Stimulated activated CD8-positive, alpha-beta memory T cell treated with anti-CD3 and anti-CD28 coated beads, Interleukin-7, amount 100 ng/mL, for 1 hour (primary cell): ENCODE measurements at places on chromosomes 3 and 15.

- peak; percentile 13 for DNase-seq
Measured at GRCh38 chr15:38354315-38354929, 99.5 kb upstream of the FAM98B start.

DNA sequence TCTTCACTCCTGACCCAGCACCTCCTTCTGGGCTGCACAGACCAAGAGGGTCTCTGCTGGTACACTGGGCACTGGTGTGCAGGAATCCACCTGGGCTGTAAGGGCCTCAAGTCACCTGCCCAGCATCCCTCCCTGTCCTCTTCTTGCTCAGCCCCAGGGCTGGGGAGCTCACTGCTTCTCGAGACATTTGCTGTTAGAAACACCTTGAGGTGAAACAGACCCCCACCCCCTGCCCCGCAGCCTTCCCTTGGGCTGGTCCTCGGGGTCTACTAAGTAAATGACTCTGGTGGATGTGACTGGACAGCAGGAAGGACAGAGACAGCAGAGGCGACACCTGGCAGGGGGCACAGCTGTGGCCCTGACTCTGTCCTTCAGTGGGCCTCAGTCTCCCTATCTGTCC is 29.1 kb downstream of the LOXL1 start:
- no peak for DNase-seq

GRCh38 chr3:155648013-155648591 is 96.8 kb downstream of the PLCH1 start:
- DNase-seq = no peak

GRCh38 chr3:122800706-122801237 is 5.9 kb downstream of the SLC49A4 start:
- DNase-seq = no peak

DNA sequence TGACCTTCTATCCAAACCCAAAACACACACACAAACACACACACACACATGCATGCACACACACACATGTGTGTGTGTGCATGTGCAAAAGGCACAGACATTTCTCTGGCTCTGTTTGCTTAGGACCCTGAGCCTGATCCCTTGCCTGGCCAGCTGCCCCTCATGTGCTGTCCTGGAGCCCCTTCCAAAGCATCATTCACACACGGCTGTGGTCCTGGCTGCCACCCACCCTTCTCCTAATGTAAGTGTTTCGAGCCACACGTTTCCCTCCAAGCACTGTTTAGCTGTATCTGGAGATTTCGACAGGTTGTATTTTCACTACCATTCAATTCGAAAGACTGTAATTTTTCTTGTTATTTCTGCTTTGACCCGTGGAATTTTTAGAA is 45.8 kb upstream of the KLF13 start:
- DNase-seq = no peak

DNA sequence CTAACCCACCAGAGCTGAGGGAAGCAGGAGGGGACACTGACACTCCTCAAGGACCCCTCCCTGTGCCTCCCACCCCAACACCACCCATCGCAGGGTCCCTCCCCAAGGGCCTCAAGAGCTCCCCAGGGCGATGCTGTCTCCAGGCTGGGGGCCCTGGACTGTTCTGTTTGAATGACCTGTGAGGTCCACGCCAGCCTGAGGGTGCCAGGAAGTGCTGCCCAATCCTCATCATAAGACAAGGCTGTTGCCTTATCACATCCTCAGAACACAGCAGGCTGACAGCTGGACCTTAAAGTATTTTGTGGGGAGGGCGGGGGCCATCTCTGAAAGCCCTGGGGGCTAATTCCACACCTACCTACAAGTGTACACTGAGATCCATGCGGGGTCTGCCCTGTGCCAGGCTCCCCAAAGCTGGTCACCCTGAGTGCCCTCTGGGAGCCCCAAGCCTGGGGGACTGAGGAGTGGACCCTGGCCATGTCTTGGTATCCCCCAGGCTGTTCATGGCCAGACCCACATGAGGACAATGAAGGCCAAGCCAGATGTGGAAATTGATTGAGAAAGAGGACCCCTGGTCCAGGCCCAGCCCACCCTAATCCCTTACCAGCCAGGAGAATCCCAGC is 23.8 kb upstream of the GOLGA6C start:
- DNase-seq = no peak

GRCh38 chr15:64580696-64581407 is 120.5 kb downstream of the ZNF609 start:
- DNase-seq = no peak

DNA sequence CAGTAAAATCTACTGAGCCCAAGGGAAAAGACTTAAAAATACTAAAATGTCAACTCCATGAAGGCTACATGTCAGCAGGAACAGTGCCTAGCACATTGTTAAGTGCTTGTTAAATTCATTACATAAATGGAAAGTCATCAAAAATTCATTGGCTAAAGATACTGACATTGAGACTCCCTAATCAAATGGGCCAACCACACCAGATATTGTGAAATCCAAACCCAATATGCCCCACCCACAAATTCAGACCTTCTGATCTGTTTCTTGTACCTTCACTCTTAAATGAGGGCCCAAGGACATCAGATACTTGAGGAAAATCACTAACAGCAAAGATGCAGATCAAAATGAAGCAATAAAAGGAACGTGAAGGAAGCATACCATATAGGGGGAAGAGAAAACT is 20.7 kb downstream of the MRPS22 start:
- no peak for DNase-seq

DNA sequence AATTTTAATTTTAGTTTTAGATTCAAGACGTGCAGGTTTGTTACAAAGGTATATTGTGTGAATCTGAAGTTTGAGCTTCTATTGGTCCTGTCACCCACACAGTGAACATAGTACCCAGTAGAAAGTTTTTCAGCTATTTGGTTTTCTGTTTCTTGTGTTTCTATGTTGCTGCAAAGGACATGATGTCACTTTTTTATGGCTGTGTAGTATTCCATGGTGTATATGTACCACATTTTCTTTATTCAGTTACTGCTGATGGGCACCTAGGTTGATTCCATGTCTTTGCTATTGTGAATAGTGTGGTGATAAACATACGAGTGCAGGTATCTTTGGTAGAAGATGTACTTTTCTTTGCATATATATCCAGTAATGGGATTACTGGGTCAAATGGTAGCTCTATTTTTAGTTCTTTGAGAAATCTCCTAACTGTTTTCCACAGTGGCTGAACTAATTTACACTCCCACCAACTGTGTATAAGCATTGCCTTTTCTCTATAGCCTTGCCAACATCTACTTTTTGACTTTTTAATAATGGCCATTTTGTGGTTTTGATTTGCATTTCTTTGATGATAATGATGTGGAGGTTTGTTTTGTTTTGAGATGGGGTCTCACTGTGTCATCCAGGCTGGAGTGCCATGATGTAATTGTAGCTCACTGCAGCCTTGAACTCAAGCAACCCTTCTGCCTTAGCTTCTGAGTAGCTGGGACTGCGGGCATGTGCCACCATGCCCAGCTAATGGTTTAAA is 43.9 kb downstream of the LIMD1 start:
- DNase-seq = no peak

- no peak for DNase-seq
Measured at GRCh38 chr3:31505371-31506048, 27.2 kb upstream of the STT3B start.

DNA sequence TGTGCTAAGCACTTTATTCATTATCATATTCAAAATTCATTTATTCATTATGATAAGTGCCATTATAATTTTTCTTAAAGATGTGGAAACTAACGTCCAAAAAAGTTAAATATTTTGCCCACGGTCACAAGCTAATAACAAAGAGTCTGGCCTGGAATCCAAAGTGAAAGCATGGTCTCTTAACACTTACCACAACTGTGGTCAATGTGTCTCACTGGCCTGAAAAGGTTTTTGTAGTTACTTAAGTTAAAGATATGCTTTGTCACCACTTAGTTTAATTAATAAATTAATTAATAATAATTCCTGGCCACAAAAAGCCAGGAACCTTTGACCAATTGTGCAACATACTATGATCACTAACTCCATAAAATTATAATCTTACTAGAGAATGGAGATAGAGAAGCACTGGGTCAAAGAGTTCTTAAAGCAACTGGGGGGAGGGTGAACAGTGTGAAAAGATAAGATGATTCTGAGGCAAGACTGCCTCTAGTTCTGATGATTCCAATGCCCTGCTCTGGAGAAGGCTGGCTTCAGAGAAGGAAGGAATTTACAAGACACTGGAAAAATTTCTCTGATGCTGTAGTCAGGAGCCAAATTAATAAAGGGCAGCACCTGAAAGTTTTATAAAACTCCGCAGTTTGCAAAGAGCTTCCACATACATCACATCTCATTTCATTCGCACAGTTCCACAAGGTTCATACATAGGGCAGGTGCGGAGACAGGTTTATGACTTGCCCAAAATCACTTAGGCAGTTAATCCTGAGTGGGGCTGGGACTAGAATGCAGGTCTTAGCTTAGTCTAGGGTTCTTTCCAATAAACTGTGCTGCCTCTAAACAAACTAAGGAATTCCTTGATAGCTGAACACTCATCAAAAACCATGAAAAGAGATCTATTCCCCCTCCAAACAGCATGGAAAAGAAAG is 32.5 kb downstream of the NPTN start:
- no peak for DNase-seq

GRCh38 chr15:41937568-41937923 is 34.8 kb downstream of the EHD4 start:
- no peak for DNase-seq

DNA sequence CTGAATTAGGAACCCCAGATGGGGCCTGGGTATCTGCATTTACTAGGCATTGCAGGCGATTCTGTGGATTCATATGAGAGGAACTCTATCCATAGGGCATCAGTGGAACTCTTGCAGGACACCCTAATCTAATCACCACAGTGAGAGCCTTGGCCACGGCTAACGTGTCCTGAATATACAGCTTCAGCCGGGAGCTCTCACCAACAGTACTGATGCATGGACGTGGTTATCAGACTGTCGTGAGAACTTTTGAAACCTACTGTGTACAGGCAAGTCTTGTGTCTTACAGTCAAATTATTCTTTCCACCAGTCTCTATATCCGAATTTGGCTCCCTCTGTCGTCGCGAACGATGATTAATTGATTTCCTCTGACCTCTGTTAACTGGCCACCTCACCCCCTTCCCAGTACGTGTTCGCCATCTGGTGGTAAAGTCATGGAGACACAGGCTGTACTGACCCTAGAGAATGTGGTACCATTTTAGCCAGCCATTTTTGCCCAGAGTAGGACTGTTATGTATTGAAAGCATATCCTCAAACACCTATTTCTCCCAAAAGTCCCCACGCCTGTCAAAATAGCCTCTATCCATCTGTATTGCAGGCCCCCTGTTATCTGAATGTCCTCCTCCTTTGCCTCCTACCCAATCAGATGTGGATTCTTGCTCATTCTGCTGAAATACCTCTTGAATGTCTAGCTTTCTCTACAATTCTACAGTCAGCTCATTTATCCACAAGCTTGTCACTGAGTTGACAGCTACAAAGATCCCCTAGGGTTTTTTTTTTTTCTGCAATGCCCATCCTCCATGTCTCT is 39.7 kb downstream of the GLDN start:
- no peak for DNase-seq

DNA sequence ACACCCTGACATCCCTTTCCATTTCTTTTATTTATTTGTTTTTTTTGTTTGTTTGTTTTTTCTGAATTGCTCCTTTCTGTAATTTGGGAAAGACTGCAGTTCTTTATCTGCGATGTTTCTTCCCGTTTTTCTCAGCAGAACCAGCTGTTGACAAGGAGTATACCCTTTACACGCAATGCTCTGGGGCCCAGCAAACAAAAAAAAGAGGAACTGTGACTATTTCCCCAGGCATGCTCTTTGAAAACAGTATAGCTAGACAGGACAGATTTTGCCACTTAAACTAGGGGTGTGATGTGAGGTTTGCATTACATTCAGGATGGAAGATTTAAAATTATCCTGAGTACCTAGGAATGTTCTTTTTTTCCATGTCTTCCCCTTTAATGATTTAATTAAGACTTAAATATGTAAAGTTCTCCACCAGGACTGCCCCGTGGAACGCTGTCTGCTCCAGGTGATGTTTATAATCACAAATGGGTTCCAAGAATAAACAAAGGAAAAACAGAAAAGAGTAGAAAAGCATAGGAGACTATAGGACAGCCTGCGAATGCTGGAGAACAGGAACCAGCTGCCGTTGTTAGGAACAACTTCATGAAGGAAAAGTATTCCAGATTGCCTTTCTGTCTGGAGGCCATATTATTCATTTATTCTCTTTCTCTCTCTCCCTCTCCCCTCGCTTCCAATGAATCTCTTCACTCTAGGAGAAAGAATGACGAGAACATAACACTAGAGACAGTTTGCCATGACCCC is 43.3 kb downstream of the TGFBR2 start:
- no peak for DNase-seq

DNA sequence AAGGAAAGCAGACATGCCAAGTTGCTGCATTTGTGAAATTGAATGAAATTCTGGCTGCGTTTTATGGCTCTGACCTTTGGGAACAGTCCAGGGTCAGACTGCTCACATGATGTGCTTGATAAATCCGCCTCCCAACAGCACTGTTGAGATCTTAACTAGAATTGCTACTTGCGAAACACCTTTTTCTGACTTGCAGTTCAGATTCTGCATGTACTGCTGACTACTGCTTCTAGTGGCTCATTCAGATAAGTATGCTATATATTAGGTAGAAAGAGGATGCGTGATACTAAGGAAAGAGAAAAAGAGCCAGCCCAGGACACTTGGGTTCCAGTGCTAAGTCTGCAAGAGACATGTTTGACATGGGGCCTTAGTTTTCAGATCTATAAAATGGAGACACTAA is 129.4 kb downstream of the LPP start:
- DNase-seq = no peak

GRCh38 chr3:52532838-52533622 is 627 bp downstream of the NT5DC2 start:
- no peak for DNase-seq

GRCh38 chr3:48614044-48614443 is 4.6 kb upstream of the UQCRC1 start:
- DNase-seq = no peak

GRCh38 chr15:78073046-78073787 is 4.3 kb downstream of the TBC1D2B start:
- no peak for DNase-seq

- DNase-seq = no peak
Measured at GRCh38 chr3:118348169-118348557, 686.5 kb downstream of the IGSF11 start.

GRCh38 chr15:66868918-66869317 is 166.9 kb downstream of the SMAD6 start:
- DNase-seq = no peak

DNA sequence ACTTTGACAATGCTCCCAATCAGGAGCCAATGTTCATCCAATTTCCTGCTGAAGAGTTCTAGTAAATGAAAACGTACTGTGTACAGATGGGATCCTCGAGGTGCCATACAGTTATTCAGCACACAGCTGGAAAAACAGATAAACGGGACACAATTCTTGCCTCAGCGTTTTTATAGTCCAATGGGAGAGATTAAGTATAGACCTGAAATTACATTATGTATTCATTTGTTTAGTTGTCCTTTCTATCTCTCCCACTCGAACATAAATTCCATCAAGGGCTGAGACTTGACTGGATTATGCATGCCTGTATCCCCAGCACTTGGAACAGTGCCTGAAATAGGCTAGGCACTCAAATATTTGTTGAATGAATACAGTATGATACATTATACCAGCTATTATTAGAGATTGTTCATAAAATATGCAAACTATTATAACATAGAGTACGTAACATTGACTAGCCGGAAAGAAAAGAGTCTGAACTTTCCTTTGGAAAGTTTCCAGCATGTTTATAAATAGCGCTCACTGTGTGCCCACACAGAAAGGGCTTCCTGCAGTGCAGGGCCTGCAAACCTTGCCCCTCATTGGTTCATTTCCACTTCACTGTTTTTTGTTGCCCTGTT is 27.4 kb upstream of the SNTN start:
- DNase-seq = no peak
